ENCODE measurements at places on chromosomes 1 and 21. TPM values are rescaled to one million over a fixed set of nuclear protein-coding genes. Genes with fewer than 3 reads are reported as not detected.

EDARADD gene
- total RNA-seq = not detected

GPR3 gene
- not detected for total RNA-seq

SMIM11 gene
- 7.3 TPM for total RNA-seq

LRRIQ3 gene
- total RNA-seq = not detected

DPH2 gene
- total RNA-seq = 15.6 TPM

HSF2BP gene
- total RNA-seq = not detected

CDC20 gene
- total RNA-seq = 2.1 TPM

DNA sequence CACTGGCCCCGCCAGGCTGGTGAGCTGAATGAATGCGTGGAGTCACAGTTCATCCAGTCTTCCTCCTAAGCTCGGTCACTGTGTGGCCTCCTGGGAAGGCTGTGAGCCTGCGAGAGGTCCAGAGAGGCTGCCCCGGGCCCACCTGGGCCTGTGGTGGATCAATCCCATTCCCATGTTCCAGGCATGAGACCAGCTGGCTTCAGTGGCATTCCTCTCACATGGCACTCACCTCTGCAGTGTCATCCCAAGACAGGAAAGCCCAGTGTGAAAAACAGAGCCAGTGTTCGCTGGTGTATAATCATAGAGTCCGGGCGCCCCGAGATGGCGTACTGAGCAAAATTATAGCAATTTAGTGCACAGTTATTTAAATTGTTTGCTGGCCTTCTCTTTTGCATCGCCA is 37.6 kb upstream of the EPHA8 start:
- no peaks in the 10 kb centered on the region for H3K4me1 ChIP-seq
- no peak overlapping the region for H3K27ac ChIP-seq
- no peaks in the 10 kb centered on the region for H3K27me3 ChIP-seq
- H3K36me3 ChIP-seq = peaks cover 11% of the 10 kb centered on the region

DNA sequence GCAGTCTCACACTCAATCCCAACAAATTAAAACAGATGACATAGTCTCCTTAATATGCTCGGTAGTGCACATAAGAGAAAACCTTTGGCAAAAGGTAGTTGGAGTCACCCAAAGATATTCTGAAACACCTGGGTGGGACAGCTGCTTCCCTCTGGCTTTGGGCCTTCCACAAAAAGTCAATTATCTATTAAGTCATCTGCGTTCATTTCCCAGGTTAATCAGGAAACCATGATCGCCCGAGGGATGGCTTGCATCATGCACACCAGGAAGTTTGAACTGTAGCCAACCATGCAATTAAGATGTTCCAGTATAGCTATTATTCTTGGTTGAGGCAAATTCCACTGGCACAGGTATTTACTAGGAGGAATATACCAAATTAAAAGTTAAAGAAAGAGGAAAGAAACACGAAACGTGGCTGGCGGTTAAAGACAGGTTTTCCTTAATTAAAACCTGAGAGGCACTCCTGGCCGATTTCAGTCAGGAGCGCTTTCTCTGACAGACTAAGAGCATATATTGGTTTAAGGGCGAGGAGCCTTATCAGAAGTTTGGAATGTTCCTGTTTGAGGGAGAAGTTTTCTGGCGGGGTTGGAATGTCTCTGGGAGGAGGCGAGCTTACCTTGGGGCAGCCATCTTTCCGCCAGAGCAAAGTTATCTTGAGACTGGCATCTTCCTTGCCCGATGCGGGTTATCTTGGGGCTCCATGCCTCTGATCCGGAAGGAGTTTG is 19.9 kb downstream of the CLDN17 start:
- H3K27ac ChIP-seq = no peak overlapping the region
- H3K27me3 ChIP-seq = no peaks in the 10 kb centered on the region
- H3K4me3 ChIP-seq = no peak overlapping the region
- no peaks in the 10 kb centered on the region for H3K36me3 ChIP-seq
- no peak for DNase-seq

DNA sequence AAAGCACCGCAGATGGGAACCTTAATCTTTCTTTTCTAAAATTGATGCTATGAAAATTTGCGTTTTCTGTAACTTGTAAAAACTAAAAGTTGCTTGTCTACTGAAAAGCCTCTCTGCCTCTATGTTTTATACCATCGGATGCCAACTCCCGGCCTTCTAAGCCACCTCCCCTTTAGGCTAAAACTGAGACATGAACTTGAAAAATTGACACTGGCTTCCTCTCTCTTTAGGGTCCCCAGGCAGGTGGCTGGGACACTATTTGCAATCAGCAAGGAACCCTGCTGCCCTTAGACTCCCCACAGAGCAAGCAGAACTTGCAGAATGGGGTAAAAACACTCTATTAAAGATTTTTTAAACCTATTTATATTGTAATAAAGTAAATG is 151.1 kb upstream of the CAMK1G start:
- no peaks in the 10 kb centered on the region for H3K36me3 ChIP-seq
- no peak for DNase-seq
- no peaks in the 10 kb centered on the region for H3K27me3 ChIP-seq
- H3K27ac ChIP-seq = no peak overlapping the region
- no peaks in the 10 kb centered on the region for H3K4me1 ChIP-seq
- no peak overlapping the region for H3K4me3 ChIP-seq

DNA sequence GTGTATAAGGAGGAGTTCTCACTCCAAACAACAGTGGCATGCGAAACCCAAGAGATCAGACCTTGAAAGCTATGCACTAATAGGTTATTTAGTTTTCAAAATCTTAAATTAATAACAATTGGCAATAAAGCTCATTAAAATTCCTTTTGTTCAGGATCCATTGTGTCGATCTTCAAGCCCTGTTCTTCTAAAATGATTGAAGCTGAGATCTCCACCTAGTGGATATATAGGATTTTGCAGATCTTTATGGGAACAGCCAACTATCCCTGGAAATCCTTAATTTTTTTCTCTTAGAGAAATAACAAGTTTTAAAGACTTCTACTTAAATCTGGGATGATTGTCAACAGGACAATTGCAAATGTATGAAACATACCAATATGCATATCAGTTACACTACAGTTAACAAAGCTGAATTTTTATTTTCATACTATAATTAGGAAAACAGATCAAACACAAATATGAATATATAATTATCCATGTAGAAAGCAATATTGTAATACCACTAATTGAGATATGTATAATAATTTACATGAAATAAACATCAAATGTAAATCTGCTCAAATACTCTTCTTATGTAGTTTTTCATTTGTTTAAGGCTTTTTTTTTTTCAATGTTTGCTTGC is 43.3 kb downstream of the LRRC53 start:
- no peak for DNase-seq
- H3K36me3 ChIP-seq = no peaks in the 10 kb centered on the region
- no peaks in the 10 kb centered on the region for H3K4me1 ChIP-seq
- H3K27ac ChIP-seq = no peak overlapping the region
- H3K27me3 ChIP-seq = no peaks in the 10 kb centered on the region
- H3K4me3 ChIP-seq = no peak overlapping the region

GRCh38 chr1:84715342-84716019 is 25.2 kb upstream of the SSX2IP start:
- no peaks in the 10 kb centered on the region for H3K4me1 ChIP-seq
- no peaks in the 10 kb centered on the region for H3K36me3 ChIP-seq
- no peak for DNase-seq
- H3K27ac ChIP-seq = no peak overlapping the region
- no peak overlapping the region for H3K4me3 ChIP-seq

DNA sequence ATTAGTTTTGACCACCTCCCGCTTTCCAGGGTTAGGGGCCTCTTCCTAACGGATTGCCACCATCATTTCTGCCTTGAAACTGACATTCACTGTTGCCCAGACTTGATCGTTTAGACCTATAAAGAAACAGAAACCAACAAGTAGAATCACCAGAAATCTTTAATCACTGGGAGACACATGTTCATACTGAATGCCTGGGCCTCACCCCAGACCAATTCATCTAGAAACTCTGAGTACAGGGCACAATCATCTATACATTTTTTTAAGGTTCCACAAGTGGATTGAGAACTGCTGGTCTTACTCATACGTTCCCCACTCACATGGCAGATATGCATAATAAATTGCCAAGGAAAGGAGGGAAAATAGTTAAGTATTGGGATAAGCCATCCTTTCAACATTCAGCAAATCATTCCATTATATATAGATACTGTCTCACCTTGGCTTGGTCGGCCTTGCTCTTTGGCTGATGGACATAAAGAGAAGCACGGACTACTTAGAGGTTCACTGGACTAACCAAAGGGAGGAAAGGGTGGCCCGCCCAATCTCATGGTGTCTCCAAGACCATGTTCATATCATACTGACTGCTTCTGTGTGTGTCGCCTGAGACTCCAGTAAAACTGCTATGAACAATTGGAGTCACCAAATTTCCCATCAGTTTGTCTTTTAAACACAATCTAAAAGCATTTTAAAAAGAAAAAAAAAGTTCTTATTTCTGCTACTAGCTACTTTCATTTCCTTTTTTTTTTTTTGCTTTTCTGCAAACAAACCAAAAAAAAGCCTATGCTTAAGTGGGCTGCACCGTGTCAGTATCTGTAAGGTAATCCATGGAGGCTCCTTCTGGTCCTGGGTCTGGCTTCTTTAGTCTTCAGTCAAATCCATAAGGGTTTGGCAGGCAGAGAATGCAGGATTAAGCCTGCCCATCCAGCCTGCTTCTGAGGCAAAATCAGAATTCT is 9.4 kb upstream of the TARBP1 start:
- H3K4me3 ChIP-seq = no peak overlapping the region
- H3K4me1 ChIP-seq = no peaks in the 10 kb centered on the region
- no peak for DNase-seq
- H3K27me3 ChIP-seq = no peaks in the 10 kb centered on the region
- H3K27ac ChIP-seq = no peak overlapping the region
- H3K36me3 ChIP-seq = no peaks in the 10 kb centered on the region

GRCh38 chr1:189434461-189434860 is 1043.2 kb downstream of the BRINP3 start:
- H3K4me1 ChIP-seq = no peaks in the 10 kb centered on the region
- no peaks in the 10 kb centered on the region for H3K27me3 ChIP-seq
- H3K36me3 ChIP-seq = no peaks in the 10 kb centered on the region

Data from upper lobe of left lung (tissue), 6 donors.